ENCODE measurements at places on chromosomes 11 and 22. TPM values are rescaled to one million over a fixed set of nuclear protein-coding genes. Genes with fewer than 3 reads are reported as not detected.

DNA sequence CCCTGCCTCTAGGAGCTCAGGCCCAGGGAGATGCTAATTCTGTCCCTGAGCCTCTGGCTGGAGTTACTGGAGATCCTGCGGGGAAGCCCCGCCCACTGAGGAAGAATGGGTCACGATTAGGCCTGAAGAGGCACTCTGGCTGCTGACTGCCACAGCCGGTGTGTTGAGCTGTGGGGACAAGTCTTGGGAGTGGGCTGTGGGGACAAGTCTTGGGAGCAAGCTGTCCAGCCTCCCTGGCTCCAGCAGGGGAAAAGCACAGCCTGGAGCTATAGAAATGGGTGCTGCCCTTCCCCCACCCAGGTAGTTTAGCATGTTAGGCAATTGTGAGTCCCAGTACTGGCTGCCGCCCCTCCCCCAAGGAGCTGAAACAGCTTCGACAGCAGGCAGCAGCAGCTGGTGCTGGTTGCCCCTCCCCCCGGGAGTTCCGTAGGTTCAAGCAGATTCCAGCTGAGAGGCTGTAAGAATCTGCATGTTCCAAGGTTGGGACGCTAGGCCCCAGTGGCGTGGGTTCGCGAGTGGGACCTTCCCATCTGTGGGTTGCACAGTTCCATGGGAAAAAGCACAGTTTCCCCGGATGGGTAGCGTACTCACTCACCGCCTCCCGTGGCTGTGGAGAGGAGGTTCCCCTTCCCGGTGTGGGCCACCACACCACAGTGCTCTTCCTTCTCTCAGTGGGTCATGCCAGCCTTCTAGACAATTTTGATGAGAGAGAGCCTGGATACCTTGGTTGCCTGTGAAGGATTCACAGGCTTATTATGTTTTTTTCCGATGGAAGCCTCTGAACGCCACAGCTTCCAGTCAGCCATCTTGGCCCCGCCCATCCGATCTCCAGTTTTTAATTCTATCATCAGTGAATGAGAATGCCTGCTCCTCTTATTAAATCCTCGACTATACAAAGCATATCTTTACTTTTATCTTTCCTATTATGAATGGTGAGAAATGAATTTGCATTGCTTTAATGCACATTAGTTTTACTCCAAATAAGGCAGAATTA, 61.5 kb downstream of the MSANTD4 start:
- DNase-seq = no peak

GRCh38 chr11:21806508-21806907, 386.4 kb upstream of the ANO5 start:
- no peak for DNase-seq

GRCh38 chr11:95714843-95715776, 74.5 kb downstream of the FAM76B start:
- no peak for DNase-seq

DNA sequence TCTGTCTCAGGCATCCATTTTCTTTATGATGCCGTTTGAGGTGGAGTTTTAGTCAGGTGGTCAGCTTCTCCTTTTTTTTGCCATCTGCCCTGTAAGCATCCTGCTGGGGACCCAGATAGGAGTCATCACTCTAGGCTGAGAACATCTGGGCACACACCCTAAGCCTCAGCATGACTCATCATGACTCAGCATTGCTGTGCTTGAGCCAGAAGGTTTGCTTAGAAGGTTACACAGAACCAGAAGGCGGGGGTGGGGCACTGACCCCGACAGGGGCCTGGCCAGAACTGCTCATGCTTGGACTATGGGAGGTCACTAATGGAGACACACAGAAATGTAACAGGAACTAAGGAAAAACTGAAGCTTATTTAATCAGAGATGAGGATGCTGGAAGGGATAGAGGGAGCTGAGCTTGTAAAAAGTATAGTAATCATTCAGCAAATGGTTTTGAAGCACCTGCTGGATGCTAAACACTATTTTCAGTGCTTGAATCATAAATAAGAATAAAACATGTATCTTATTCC, 10.9 kb upstream of the HBE1 start:
- peak; percentile 42 for DNase-seq

GRCh38 chr11:128476729-128477128, 110.6 kb downstream of the ETS1 start:
- peak; percentile 86 for DNase-seq

DNA sequence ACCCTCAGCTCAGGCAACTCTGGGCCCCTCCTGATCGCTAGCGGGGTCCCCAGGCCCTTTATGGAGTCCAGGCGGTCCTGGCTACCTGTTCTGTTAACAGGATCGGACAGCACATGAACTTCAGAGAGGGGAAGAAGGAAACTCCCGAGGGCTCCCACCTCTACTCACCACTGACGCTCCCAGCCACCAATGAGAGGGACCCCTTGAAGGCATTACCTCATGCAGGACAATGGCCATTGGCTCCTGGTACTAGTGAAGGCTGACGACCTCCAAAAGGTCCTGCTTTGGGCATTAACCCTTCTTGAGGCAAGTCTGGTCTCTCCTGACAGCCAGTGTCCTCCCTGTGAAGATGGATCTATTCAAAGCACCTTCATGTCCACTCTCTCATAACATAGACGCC, 71.5 kb upstream of the LMO1 start:
- no peak for DNase-seq

- no peak for DNase-seq
Observed at GRCh38 chr11:38384568-38384967, 1786.5 kb upstream of the RAG2 start.

DNA sequence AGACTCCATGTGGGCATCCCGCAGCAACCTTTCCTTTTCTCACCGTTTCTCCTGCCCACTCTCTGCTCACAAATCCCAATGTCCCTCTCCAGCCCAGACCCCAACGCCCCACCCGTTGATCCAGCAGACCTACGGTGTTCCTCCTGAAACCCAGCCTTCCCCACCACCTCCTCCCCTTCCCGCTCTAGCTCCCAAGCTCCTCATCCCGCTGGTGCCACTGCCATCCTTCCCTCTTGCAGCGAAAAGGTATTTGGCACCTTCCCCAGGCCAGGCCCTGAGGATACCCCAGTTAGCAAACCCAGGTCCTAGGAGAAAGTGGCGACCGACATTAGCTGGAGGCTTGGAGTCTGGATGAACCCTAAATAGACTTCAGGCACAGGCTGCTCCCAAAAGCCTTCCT, 84.0 kb upstream of the RTL6 start:
- DNase-seq = no peak

GRCh38 chr22:39382410-39382809, 17.2 kb upstream of the TAB1 start:
- DNase-seq = no peak

- no peak for DNase-seq
Observed at GRCh38 chr11:15985127-15985859, 371.1 kb downstream of the SOX6 start.

- DNase-seq = no peak
Observed at GRCh38 chr11:19849107-19849789, 136.6 kb downstream of the NAV2 start.

DNA sequence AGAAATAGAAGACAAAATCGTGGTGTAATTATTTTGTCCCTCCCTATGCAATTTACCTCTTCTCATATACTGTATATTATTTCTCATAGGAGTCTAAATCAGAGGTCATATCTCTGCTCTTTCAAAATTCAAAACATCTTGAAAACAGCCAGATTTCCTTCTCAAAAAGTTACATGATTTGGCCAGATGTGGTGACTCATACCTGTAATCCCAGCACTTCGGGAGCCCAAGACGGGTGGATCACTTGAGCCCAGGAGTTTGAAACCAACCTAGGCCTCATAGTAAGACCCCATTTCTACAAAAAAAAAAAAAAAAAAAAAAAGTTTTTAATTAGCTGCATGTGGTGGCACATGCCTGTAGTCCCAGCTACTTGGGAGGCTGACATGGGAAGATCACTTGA, 29.0 kb upstream of the DNAJB7 start:
- no peak for DNase-seq

- no peak for DNase-seq
Observed at GRCh38 chr22:47092896-47093311, 330.5 kb downstream of the TBC1D22A start.

DNA sequence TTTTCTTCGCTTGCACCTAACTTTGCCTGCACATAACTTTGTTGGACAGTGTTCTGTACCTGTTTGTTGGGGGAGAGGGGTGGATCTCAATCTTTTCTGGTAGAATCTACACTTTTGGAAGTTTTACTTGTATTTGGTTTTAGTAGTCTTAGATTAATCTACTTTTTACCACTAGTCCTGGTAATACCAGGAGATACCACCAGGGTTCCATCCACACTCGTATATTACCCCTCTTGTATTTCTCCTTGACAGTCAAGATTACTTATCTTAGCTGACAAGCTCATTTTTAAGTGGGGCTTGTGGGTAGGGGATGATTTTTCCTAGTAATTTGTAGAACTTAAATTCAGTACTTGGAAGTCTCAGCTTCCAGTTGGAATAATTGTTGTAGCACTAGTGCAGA, 37.3 kb upstream of the TECTA start:
- DNase-seq = no peak

- DNase-seq = peak; percentile 52
Observed at GRCh38 chr22:28369854-28370253, 309.8 kb downstream of the TTC28 start.

GRCh38 chr11:44946263-44946662, 4.4 kb downstream of the TP53I11 start:
- no peak for DNase-seq

SAA2 gene
- total RNA-seq = 0.28 TPM

MMP8 gene
- not detected for total RNA-seq

PGA5 gene
- total RNA-seq = not detected

LTBP3 gene
- total RNA-seq = 55.4 TPM

POU2AF3 gene
- total RNA-seq = not detected

TPH1 gene
- total RNA-seq = 0.15 TPM
